ENCODE measurements at places on chromosomes 1 and 21. TPM values are rescaled to one million over a fixed set of nuclear protein-coding genes. Genes with fewer than 3 reads are reported as not detected.

APH1A gene
- total RNA-seq, result 56.1 TPM

KCND3 gene
- 0.99 TPM for total RNA-seq

SLC45A1 gene
- total RNA-seq, result 0.49 TPM

OR6K3 gene
- total RNA-seq, result not detected

ZNF695 gene
- 1.7 TPM for total RNA-seq

CRNN gene
- 4.3 TPM for total RNA-seq

TRAF3IP3 gene
- total RNA-seq, result 2.1 TPM

S100A14 gene
- total RNA-seq, result 141 TPM

PTGFRN gene
- total RNA-seq, result 113 TPM

ZNF697 gene
- 13.3 TPM for total RNA-seq

CYP4A22 gene
- not detected for total RNA-seq

ALG14 gene
- 1.8 TPM for total RNA-seq

SLC16A4 gene
- total RNA-seq, result 3.1 TPM

PIGC gene
- 29.6 TPM for total RNA-seq

CRYZ gene
- total RNA-seq, result 30.4 TPM

TACSTD2 gene
- total RNA-seq, result 83.3 TPM

SPRR2A gene
- total RNA-seq, result 1.6 TPM

RIMS3 gene
- total RNA-seq, result 0.59 TPM

DIO1 gene
- total RNA-seq, result not detected

PLA2G2D gene
- not detected for total RNA-seq

CA6 gene
- total RNA-seq, result 4.8 TPM

RHOU gene
- total RNA-seq, result 14.4 TPM

FMO2 gene
- total RNA-seq, result 2.0 TPM

SLC19A2 gene
- 23.9 TPM for total RNA-seq

HORMAD1 gene
- total RNA-seq, result 0.39 TPM

FTCD gene
- total RNA-seq, result 0.20 TPM

MEX3A gene
- total RNA-seq, result 6.6 TPM

LCE1A gene
- total RNA-seq, result 1.7 TPM

CLEC20A gene
- not detected for total RNA-seq

ETV3L gene
- total RNA-seq, result not detected

PDC gene
- not detected for total RNA-seq

CELSR2 gene
- total RNA-seq, result 22.4 TPM

SH2D1B gene
- not detected for total RNA-seq

ARTN gene
- total RNA-seq, result 0.49 TPM

SPRR2B gene
- total RNA-seq, result not detected

NCAM2 gene
- 7.1 TPM for total RNA-seq

ERG gene
- 11.9 TPM for total RNA-seq

LEFTY2 gene
- total RNA-seq, result 6.7 TPM

NEXN gene
- total RNA-seq, result 12.2 TPM

OR2L3 gene
- not detected for total RNA-seq

FHAD1 gene
- 1.4 TPM for total RNA-seq

RGS13 gene
- 0.79 TPM for total RNA-seq

SERPINC1 gene
- not detected for total RNA-seq

CDK18 gene
- total RNA-seq, result 4.2 TPM

REN gene
- total RNA-seq, result 0.30 TPM

C1orf116 gene
- total RNA-seq, result 6.4 TPM

TRABD2B gene
- 1.5 TPM for total RNA-seq

SGIP1 gene
- 1.9 TPM for total RNA-seq

S100A11 gene
- 79.9 TPM for total RNA-seq

NIBAN1 gene
- 28.4 TPM for total RNA-seq

MIXL1 gene
- not detected for total RNA-seq

SLC45A3 gene
- total RNA-seq, result 2.7 TPM

GBP7 gene
- not detected for total RNA-seq

KCNJ6 gene
- 0.20 TPM for total RNA-seq

TMEM125 gene
- 1.3 TPM for total RNA-seq

KCNJ9 gene
- not detected for total RNA-seq

IL20 gene
- total RNA-seq, result 0.59 TPM

MX1 gene
- total RNA-seq, result 5.8 TPM

Data from skin of body (tissue), 3 donors.